ENCODE measurements at places on chromosomes 5 and 9. TPM values are rescaled to one million over a fixed set of nuclear protein-coding genes. Genes with fewer than 3 reads are reported as not detected.

- H3K27ac ChIP-seq, result no peak overlapping the region
- no peak overlapping the region for H3K4me3 ChIP-seq
- H3K4me1 ChIP-seq, result no peaks in the 10 kb centered on the region
- no peak for DNase-seq
- no peaks in the 10 kb centered on the region for H3K27me3 ChIP-seq
- no peaks in the 10 kb centered on the region for H3K36me3 ChIP-seq
These were observed 269.0 kb downstream of the SH3GL2 start for GRCh38 chr9:17847908-17848307.

DNA sequence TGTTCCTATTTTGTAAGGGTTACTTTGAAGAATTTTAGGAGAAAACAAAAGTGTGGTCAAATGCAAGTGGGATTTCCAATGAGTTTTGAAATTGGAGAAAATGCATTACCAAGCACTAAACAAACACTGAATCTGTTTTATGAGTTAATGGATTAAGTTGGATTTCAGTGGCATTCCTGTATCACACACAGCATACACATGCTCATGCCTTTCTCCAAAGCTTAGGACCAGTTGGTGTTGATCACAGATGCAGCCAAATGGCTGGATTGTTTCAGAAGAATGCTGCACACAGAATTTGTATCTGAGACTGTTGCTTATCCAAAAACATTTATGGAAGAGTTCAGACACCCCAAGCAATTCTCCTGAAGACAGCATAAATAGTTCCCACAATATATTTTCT lies 611.1 kb downstream of the ACTL7B start:
- no peak overlapping the region for H3K27ac ChIP-seq
- DNase-seq, result no peak
- no peaks in the 10 kb centered on the region for H3K4me1 ChIP-seq
- no peak overlapping the region for H3K4me3 ChIP-seq
- no peaks in the 10 kb centered on the region for H3K36me3 ChIP-seq

- no peaks in the 10 kb centered on the region for H3K36me3 ChIP-seq
- H3K4me1 ChIP-seq, result peaks cover 3% of the 10 kb centered on the region
- H3K4me3 ChIP-seq, result no peak overlapping the region
- no peak for DNase-seq
- H3K27me3 ChIP-seq, result no peaks in the 10 kb centered on the region
These were observed 61.6 kb upstream of the GNE start for GRCh38 chr9:36319806-36320205.

- H3K27me3 ChIP-seq, result no peaks in the 10 kb centered on the region
- peak; percentile 31 for DNase-seq
- no peaks in the 10 kb centered on the region for H3K36me3 ChIP-seq
- H3K4me1 ChIP-seq, result no peaks in the 10 kb centered on the region
- no peak overlapping the region for H3K27ac ChIP-seq
These were observed 144.6 kb downstream of the CETN3 start for GRCh38 chr5:90264689-90265544.

DNA sequence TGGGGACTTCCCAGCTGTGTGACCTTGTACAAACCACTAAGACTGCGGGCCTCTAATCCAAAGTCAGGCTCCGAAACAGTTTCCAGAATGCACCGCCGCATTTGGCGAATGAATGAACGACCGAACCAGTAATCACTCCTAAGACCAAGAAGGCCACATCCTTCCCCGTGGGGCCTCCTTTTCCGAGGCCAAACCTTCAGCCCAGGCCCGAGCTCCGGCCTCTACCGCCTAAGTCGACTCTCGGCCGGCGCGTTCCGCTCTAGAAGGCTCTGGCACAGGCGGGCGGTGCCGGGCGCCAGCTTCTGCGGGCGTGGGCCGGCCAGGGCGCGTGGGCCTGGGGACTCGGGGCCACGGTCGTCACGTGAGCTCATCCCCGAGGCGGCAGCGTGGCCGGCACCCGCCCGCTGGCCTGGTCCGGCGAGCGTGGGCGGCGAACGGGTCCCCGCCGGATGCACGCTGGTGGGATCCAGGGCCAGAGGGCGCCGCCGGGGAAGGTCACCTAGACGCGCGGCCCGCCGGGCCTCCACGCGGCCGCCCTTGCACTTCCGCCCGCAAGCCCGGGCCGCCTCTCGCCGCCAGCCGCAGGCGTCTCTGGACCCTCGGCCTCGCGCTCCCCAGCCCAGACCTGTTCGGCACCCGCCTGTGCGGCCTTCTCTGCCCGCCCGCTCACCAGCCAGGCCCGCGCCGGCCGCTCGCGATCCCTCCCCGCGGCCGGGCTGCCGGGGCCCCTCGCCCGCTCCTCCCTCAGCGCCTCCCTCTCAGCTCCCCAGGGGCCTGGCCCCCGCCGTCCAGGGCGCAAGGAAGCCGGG lies 754 bp downstream of the VDAC1 start:
- H3K27ac ChIP-seq, result peak overlapping the region; percentile 92
- H3K4me3 ChIP-seq, result peak overlapping the region; percentile 83
- peak; percentile 82 for DNase-seq
- H3K36me3 ChIP-seq, result peaks cover 14% of the 10 kb centered on the region
- H3K4me1 ChIP-seq, result peaks cover 16% of the 10 kb centered on the region

DNA sequence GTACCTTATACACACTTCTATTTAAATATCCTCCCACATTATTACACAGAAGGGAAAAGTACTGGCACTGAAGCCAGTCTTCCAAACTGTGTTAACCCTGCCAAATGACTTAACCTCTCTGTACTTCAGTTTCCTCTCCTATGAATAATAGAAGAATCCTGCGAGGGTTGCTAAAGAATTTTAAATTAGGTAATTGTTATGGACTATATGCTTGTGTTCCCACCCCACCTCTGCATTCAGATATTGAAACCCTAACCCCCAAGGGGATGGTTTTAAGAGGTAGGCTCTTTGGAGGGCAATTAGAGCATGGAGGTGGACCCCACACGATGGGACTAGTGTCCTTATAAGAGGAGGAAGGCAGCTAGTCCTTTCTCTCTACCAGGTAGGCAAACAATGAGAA lies 72.7 kb downstream of the TTLL11 start:
- H3K4me3 ChIP-seq, result no peak overlapping the region
- H3K27me3 ChIP-seq, result no peaks in the 10 kb centered on the region
- DNase-seq, result no peak
- peaks cover 15% of the 10 kb centered on the region for H3K36me3 ChIP-seq
- H3K4me1 ChIP-seq, result no peaks in the 10 kb centered on the region

DNA sequence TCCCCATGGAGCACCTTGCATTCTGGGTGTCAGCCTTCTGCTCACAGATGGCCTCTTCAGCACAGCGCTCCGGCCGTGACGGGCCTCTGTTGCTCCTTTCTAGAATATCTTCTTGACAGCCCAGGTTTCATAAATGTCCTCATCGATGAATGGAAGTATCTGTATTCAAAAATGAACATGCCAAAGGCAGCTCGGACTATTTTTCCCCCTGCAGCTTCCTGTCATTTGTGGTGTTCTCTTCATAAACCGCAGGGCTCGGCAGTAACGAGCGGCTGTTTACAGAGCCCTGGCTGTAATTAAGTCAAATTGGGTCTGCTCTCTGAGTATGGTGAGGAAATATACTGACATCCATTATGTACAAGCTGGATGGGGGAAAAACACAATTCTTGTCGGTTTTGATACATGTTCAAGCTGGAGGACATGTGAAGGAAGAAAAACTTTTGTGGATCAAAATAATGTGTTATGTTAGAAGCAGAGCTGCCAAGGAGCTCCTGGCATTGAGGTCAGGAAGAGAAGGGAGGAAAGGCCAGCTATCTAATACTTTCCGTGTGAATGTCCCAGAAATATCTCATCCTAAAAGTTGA lies 154.1 kb upstream of the CD180 start:
- H3K4me3 ChIP-seq, result no peak overlapping the region
- H3K36me3 ChIP-seq, result no peaks in the 10 kb centered on the region
- H3K4me1 ChIP-seq, result peaks cover 25% of the 10 kb centered on the region
- DNase-seq, result peak; percentile 26
- H3K27me3 ChIP-seq, result no peaks in the 10 kb centered on the region

GRCh38 chr9:17723656-17724055 lies 144.8 kb downstream of the SH3GL2 start:
- H3K27me3 ChIP-seq, result no peaks in the 10 kb centered on the region
- DNase-seq, result no peak
- H3K36me3 ChIP-seq, result no peaks in the 10 kb centered on the region
- H3K27ac ChIP-seq, result no peak overlapping the region
- H3K4me3 ChIP-seq, result no peak overlapping the region
- H3K4me1 ChIP-seq, result no peaks in the 10 kb centered on the region

- H3K27ac ChIP-seq, result peak overlapping the region; percentile 79
- peak overlapping the region; percentile 72 for H3K4me3 ChIP-seq
- peaks cover 14% of the 10 kb centered on the region for H3K4me1 ChIP-seq
- DNase-seq, result peak; percentile 41
These were observed 923 bp downstream of the RECK start for GRCh38 chr9:36037549-36038122.

DNA sequence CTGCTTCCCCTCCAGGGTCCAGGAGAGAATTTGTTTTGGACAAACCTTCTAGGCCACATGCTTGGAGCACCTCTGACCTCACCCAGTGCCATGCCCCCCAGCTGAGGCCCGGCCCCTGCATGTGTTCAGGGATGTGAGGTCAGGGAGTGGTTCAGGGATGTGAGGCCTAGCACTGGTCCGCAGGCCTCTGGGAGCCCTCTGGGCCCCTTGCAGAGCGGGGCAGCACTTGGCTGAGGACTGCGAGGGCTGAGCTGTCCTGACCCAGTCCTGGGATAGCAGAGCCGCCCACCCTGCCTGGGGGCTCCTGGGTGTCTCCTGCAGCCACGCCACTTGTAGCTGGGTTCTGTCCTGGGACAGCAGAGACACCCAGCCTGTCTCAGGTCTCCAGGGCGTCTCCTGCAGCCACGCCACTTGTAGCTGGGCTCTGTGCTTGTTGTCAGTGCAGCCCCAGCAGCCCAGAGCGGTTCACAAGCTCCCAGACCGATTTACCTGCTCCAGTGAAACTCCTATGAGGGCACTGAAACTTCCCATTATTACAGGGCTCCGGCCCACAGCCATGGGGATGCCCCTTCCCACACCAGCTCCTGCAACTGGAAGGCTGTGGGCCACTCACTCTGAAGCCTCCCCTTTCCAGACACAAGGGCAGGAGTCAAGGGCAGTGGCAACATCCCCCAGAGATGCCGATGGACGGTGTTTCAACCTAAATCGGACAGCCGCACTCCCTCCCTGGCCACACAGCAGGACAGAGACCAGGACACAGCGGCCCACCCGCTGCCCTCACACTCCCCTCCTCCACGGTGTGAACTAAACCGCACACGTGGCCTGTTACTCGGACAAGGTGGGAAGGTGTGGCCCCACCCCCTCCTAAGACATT lies 5.4 kb upstream of the CEP72 start:
- DNase-seq, result no peak
- no peak overlapping the region for H3K27ac ChIP-seq
- no peak overlapping the region for H3K4me3 ChIP-seq
- H3K27me3 ChIP-seq, result peaks cover 4% of the 10 kb centered on the region

DNA sequence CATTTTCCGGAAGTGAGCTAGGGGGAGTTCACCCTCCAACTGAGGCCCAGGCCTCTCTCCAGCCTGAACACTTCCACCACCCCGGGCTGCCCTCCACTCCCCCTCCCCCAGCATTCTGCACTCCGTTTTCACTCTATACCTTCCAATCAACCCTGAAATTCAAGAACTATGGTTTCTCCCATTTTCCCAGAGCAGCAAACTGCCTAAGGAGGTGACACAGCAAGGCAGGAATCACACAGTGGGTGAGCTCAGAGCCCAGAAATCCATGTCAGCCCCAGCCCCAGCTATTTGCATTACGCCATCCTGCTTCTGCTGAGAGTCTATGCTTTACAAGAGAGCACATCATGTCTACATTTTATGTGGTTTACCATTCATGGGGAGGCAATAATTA lies 11.9 kb downstream of the MSX2 start:
- peaks cover 4% of the 10 kb centered on the region for H3K27me3 ChIP-seq
- no peaks in the 10 kb centered on the region for H3K36me3 ChIP-seq
- no peak overlapping the region for H3K27ac ChIP-seq
- 0 out of 2 replicates have a peak, but pooled peaks cover 3% of the 10 kb centered on the region for H3K4me1 ChIP-seq

DNA sequence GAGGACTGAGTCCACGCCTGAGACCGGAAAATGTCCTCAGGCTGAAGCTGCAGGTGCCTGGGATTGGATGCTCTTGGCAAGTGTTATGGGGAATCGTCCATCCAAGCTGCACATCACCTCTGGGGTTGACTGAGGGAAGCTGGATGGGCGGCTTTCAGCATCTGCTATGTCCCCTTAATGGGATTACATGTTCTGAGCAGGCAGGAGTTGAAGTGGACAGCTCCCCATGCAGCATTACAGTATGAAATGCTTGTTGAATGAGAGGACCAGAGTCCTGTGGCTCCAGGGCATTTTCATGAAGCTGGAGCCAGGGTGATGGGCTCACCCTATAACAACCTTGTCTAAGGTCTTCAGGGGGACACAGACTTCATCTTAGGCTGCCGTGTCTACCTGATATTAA lies 270.9 kb downstream of the HSPA4 start:
- no peaks in the 10 kb centered on the region for H3K4me1 ChIP-seq
- no peaks in the 10 kb centered on the region for H3K27me3 ChIP-seq
- H3K4me3 ChIP-seq, result no peak overlapping the region
- H3K36me3 ChIP-seq, result no peaks in the 10 kb centered on the region

DNA sequence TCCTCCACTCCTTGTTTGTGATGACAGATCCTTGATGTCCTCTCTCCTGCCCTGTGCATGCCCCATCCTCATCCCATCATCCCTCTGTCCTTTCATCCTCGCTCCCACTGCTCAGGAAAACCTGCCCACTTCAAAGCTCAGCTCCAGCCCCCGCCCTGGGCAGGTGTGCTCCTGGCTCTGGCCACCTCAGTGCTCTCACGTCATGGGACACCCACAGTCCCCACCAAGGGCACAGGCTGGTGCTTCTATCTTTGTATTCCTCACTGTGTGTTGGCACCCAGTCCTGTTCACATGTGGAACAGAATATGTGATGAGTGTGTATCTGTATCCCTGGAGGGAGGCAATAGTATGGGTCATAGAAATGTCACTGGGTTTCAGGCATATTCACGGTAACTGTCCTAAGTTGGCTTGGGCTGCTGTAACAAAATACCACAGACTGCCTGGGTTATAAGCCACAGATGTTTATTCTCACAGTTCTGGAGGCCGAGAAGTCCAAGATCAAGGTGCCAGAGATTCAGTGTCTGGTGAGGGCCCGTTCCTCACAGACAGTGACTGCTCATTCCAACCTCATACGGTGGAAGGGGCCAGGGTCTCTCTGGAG lies 13.5 kb downstream of the GFPT2 start:
- no peak for DNase-seq
- H3K27me3 ChIP-seq, result no peaks in the 10 kb centered on the region
- H3K36me3 ChIP-seq, result no peaks in the 10 kb centered on the region
- H3K4me3 ChIP-seq, result no peak overlapping the region
- no peaks in the 10 kb centered on the region for H3K4me1 ChIP-seq

GRCh38 chr5:80915716-80916115 lies 44.4 kb upstream of the RASGRF2 start:
- H3K36me3 ChIP-seq, result no peaks in the 10 kb centered on the region
- no peak overlapping the region for H3K27ac ChIP-seq
- H3K27me3 ChIP-seq, result no peaks in the 10 kb centered on the region
- no peak overlapping the region for H3K4me3 ChIP-seq

Gene SEMA4D
- 4.8 TPM for polyA plus RNA-seq

Gene ZNF618
- 5.0 TPM for polyA plus RNA-seq

Gene STOM
- 40.5 TPM for polyA plus RNA-seq

Gene PCDHGB5
- polyA plus RNA-seq, result 0.15 TPM

Data from SK-N-SH (cell line).